NCI-H2029 treated with DMSO at 0.1 percent for 48 hours (cell line): ENCODE measurements at places on chromosomes 12 and 14.

DNA sequence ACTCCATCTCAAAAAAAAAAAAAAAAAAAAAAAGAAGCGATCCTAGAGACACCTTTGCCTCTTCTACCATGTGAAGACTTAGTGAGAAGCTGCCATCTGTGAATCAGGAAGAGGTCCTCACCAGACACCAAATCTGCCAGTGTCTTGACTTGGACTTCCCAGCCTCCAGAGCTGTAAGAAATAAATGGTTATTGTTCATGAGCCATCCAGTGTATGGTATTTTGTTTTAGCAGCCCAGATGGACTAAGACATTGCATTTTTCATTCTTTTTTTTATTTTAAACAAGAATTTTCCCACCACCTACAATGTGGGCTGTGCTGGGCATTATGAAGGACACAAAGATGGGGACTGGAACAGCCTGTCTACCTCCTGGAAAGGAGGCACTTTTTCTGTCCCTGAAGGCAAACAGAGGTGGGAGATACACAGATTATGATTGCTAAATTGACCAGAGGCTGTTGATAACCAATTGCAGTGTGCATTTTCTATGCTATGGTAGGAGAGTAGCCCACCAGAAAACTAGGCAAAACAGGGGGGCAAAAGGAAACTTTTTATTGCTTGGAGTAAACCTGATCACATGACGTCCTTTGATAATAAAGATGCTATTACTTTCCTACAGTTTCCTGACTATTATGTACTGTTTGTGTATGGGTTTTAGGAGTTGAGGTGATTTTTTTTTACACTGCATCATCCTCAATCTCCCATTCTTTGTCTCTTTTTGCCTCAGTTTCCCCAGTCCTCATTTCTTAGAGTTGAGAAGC is 2.8 kb upstream of the C12orf43 start:
- DNase-seq = no peak

- DNase-seq = peak; percentile 48
Observed at GRCh38 chr12:80412343-80412953, 31.6 kb upstream of the PTPRQ start.

DNA sequence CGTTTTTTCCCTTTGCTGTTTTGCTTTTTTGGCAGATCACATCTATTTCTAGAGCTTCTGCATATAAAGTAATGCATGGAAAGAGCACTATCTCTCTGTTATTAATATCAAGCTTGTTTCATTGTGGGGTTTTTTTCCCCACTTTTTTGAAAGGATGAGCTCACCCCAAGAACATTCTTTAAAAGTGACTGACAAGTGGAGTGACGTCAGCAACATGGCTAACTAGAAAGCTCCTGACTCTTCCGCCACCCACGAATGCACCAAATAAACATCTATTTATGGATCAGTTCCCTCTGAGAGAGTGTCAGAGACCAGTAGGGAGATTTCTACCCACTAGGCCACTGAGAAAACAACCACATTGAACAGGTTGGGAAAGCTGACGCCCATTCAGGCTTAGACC is 445.4 kb downstream of the GALC start:
- no peak for DNase-seq

- no peak for DNase-seq
Observed at GRCh38 chr14:68397822-68398221, 395.0 kb downstream of the ZFP36L1 start.

DNA sequence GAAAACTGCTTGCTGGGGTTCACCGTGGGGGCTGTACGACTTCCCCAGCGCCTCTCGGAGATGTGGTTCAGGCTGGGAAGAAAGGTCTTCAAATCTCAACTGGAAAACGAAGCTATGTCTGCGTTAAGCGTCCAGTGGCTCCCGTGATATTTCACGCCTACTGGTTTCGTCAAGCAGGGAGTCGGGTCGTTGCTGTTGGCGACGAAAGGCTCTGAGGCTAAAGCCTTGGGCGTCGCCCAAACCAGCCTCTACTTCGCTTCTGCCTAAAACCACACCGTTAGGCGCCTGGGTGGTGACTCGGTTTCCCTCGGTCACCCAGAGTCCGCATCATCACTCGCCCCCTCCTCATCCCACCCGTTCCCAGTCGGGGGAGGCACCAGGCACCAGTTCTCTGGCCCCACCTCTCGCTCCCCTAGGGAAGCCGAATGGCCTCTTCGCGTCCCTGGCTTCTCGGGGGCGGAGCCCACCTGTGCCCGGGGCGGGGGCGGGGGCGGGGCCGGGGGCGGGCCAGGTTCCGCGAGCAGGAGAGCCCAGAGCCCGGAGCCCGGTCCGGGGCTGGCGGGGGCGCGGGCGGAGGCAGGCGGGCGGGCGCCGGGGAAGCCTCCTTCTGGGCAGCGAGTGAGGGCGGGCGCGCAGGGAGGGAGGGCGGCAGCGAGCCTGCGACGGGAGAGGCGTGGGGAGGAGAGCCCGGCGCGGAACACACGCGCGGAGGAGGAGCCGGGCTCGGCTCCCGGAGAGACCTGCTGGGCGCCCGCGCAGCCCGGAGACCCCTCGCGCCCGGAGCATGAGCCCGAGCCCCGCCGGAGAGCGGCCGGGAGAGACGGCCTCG is at the start of gene B4GALNT3:
TSS of gene B4GALNT3 (plus strand) at position 510 of the 829 bp plus-strand sequence. CDS start 438 bp downstream, outside the sequence.
- no peak for DNase-seq

DNA sequence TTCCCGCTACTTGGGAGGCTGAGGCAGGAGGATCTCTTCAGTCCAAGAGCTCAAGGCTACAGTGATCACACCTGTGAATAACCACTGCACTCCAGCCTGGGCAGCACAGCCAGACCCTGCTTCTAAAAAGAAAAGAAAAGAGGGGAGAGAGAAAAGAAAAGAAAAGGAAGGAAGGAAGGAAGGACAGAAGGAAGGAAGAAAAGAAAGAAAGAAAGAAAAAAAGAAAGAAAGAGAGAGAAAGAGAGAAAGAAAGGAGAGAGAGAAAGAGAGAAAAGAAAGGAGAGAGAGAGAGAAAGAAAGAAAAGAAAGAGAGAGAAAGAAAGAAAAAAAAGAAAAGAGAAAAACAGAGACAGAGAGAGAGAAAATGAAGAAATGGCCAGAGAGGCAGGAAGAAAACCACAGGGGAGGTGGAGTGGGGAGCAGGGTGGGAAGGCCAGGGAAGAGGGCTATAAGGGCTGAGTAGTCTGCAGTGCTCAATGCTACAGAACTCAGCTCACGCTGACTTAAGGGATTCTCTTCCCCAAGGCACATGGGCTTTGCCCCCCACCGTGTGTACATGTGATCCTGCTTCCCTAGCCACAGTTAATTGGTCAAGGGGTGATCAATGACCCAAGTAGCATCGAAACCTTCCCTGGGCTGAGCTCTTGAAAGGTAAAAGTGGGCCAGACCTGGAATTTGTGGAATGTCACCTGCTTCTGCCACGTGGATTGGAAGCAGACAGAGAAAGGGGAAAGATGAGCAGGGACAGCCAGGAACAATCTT is 90.4 kb upstream of the TMCC3 start:
- DNase-seq = no peak

DNA sequence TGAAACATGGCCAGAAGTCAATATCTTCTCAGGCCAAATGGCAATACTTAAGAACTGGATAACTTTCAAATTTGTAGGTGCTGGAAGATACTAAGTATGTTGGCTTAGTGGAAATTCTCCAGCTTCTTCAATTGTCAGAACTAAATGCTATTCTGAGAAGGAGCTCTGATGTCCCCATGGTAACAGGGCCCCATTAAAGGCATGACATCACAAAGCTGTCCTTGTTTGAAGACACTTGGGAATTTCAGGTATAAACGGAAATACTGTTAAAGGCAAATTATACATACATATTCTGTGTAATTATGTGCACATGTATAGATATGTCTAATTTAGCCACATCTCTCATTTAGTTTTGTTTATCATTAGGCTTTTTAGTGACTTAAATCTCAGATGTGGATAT is 210.0 kb upstream of the SEL1L start:
- no peak for DNase-seq

GRCh38 chr14:68792979-68793733 is at the start of gene ZFP36L1:
Gene ZFP36L1 (minus strand): TSS chr14:68793067. CDS start chr14:68792938, 129 bp downstream.
- DNase-seq = no peak

DNA sequence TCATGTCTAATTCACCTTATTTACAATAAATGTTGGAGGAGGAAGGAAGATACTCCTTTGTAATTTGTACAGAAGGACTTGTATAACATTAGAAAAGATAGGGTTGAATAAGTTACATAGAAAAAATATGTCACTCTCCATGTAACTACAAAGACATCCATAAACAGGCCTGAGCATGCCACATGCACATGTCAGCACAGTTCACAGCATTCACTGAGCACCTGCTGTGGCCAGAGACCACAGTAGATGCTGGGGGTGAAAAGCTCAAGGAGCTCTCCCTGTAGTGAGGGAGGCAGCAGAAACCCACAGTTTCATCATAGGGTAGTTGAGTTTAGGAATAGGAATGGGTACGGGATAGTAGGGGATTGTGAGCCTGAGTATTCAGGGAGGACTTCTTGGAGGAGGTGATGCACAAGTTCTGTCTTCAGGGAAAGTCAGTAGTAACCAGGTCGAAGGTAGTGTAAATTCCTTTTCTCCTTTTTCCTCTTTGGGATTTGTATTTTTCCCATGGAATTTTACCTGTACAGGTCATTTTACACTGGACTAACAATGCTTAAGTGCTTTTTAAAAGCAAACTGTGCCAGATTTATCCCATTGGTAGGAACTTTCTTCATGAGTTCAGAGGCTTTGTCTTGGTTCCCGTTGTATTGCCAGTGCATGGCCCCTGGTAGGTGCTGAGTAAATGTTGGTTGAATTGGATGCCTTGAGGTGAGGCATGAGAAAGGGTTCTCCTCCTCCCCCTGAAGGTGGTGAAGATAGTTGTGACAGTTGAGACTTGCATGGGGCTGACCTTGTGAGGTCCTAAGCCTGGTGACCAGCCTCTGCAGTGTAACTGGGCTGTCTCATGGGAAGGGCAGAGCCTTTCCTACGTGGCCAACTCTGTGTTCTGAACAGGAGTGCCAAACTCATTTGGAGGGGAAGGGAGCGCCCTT is 20.2 kb downstream of the PRKCH start:
- no peak for DNase-seq

GRCh38 chr12:92702754-92703679 is at the start of gene PLEKHG7:
Gene PLEKHG7 (plus strand): TSS chr12:92702989. CDS start chr12:92706632, 3,643 bp downstream.
- no peak for DNase-seq

DNA sequence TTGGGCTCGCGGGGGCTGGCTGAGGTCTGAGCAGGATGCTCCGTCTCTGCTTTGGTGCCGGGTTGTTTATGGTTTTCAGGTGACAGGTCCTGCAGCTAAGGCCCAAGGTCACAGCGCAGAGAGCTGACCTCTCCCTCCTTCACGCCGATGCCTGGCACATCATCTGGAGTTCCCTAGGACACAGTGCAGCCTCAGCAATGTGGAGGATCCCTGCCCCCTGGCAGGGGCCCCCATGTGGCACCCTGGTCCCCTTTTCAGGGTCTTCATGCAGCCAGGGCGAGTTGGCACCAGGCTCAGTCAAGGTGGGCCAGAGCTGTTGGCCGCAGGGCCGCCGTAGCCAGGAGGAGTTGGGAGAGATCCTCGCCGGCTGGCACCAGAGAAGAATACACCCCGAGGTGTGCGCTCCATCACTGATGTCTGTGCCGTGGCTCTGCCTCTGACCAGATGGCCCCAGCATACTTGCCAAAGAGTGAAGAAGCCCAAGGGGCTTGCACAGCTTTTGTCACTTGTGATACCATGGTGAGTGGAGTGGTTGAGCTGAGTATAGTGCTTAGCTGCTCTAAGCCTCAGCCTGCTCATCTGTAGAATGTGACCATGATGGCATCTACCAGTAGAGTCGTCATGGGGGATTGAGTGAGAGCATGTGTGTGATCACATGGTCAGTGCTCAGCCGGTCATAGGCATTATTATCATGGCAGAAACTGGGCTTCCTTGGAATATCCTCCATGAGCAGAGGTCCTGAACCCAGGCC is 11.0 kb downstream of the TPCN1 start:
- DNase-seq = no peak

DNA sequence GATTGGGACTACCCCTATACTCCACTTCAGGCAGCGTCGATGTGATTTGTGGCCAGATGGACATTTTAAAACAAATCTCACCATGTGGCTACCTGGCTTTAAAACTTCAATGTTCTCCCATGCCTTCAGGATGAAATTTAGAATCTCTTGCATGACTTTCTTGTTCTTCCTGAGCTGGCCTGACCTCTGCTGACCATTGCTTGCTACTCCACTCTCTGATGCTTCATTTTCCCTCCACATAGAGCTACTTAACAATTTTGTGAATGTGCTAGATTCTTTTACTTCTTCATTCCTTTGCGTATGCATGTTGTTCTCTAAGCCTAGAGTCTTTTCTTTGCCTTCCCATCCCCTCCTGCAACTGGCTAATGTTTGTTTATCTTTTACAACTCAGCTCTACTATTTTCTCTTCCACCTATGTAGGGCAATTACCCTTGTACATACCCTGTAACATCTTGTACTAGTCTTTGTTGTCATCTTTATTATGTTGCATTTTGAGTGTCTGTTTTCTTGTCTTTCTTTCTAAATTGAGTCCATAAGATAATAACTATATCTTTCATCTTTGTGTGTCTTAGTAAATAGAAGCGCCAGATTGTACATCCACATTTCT is 41.2 kb downstream of the YLPM1 start:
- no peak for DNase-seq

- DNase-seq = no peak
Observed at GRCh38 chr12:112131686-112132085, 6.3 kb downstream of the TRAFD1 start.
